Endothelial cell (in vitro differentiated cells): ENCODE measurements at places on chromosomes 12 and 14. TPM values are rescaled to one million over a fixed set of nuclear protein-coding genes. Genes with fewer than 3 reads are reported as not detected.

DNA sequence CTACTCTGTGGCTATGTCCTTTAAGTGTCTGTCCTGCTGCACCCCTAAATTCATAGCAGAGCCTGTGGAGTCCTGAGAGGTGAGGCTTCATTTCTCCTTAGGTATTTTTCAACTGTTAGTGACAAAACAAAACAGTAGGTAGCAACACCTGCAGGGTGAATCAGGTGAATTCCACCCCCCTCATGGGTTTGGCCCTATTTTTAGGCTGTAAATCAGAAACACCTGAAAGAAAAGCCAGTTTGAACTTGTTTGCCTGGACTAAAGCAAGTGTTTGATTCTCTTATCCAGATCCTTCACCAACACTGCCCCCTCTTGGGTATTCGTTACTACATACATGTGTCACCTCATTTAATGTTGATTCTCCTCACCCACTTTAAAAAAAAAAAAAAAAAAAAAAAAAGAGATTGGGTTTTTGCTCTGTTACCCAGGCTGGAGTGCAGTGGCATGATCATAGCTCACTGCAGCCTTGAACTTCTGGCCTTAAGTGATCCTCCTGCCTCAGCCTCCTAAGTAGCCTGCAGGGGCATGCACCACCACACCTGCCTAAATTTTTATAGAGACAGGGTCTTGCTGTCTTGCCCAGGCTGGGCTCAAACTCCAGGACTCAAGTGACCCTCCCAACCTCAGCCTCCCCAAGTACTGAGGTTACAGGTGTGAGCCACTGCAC lies 10.3 kb downstream of the TBPL2 start:
- DNase-seq = peak; percentile 19
- no peak overlapping the region for H3K4me3 ChIP-seq
- peaks cover 8% of the 10 kb centered on the region for H3K4me1 ChIP-seq

GRCh38 chr12:50188241-50188781 lies 21.1 kb upstream of the CERS5 start:
- H3K27ac ChIP-seq = no peak overlapping the region
- DNase-seq = no peak
- H3K36me3 ChIP-seq = no peaks in the 10 kb centered on the region

DNA sequence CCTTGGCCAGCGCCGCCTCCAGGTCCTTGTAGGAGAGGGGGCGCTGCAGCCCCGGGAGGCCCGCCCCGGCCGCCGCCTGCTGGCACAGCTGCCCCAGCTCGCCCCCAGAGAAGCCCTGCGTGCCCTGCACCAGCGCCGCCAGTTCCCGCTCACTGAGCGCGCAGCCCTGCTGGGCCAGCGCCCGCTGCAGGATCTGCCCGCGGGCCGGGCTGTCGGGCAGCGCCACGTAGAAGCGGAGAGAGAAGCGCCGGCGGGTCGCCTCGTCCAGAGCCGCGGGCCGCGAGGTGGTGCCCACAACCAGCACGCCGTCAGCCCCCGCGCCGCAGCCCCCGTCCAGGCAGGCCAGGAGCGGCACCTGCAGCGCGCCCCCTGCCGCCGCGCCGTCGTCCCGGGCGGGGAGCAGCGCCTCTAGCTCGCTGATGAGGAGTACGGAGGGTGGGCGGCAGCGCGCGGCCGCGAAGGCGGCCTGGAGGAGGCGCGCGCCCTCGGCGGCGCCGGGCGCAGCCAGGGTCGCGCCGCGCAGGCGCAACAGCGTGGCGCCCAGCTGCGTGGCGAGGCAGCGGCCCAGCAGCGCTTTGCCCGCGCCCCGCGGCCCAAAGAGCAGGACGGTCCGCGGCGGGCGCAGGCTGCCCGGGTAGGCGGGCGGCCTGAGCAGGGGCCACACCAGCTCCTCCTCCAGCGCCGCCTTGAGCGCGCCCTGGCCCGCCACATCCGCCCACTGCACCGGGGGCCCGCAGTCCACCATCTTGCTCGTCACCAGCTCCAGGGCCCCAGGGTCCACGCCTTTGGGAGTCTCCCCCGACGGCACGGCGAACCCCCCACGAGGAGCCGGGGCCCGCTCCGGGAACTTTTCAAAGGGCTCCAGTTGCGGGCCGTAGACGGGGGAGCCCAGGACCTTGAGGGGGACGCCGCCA lies 27.7 kb downstream of the FIGNL2 start:
- peaks cover 11% of the 10 kb centered on the region for H3K36me3 ChIP-seq
- no peak overlapping the region for H3K27ac ChIP-seq
- H3K4me1 ChIP-seq = peaks cover 3% of the 10 kb centered on the region
- DNase-seq = peak; percentile 72
- no peak overlapping the region for H3K4me3 ChIP-seq
- H3K27me3 ChIP-seq = peaks cover 32% of the 10 kb centered on the region

- H3K4me1 ChIP-seq = peaks cover 15% of the 10 kb centered on the region
- H3K4me3 ChIP-seq = peak overlapping the region; percentile 96
- H3K27me3 ChIP-seq = peaks cover 10% of the 10 kb centered on the region
- H3K36me3 ChIP-seq = no peaks in the 10 kb centered on the region
- no peak for DNase-seq
- H3K27ac ChIP-seq = peak overlapping the region; percentile 91
These were observed 839 bp downstream of the IFT43 start for GRCh38 chr14:75986439-75986765.

GRCh38 chr12:58938440-58938839 lies 18.1 kb upstream of the LRIG3 start:
- H3K4me3 ChIP-seq = no peak overlapping the region
- H3K36me3 ChIP-seq = no peaks in the 10 kb centered on the region
- no peak for DNase-seq

DNA sequence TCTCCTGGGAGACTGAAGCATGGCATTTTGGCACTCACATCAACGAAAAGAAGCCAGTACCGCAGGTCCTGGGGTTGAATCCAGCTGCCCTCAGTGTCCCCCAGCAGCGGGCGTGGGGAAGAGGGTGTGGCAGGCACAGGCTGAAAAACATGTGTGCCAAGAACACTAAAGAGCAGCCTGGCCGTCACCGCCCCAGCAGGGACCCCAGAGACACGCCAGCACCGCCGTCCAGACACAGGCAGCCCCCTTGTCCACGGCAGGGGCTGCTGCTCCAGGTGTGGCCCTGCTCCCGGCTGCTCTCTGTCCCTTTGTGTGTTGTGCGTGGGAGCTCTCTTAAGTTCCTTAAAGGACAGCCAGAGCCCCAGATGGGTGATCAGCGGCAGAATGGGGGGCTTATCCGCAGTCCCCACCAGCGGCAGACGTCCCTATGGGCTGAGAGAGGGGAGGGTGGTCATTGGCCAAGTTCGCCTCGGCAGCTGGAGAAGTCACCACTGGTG lies 556 bp downstream of the PHETA1 start:
- peaks cover 5% of the 10 kb centered on the region for H3K27me3 ChIP-seq
- DNase-seq = peak; percentile 15
- H3K36me3 ChIP-seq = peaks cover 25% of the 10 kb centered on the region
- H3K4me1 ChIP-seq = peaks cover 19% of the 10 kb centered on the region

DNA sequence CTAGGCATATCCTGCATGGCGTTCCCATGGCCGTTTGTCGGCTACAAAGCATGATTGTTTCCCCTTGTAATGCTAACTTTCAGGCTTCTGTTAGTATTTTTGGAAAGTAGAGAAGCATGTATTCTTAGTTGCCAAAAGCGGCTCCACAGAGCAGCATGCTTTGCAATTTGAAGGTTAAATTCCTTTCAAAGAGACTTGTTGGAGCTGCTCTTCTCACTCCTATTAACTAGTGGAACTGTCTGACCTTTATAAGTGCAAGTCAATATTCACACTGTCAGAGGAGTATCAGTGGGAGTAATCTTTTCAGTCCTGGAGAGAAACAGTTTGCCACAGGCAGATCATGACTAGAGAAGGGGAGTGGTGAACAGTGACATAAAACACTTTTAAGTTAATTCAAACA lies 656.1 kb upstream of the NOVA1 start:
- no peaks in the 10 kb centered on the region for H3K36me3 ChIP-seq
- no peaks in the 10 kb centered on the region for H3K27me3 ChIP-seq
- no peak for DNase-seq
- H3K27ac ChIP-seq = no peak overlapping the region

GRCh38 chr12:47269916-47270315 lies 190.2 kb upstream of the AMIGO2 start:
- no peak for DNase-seq
- no peaks in the 10 kb centered on the region for H3K36me3 ChIP-seq
- peaks cover 3% of the 10 kb centered on the region for H3K27me3 ChIP-seq
- H3K27ac ChIP-seq = no peak overlapping the region

KRT3 gene
- not detected for total RNA-seq

FAM216A gene
- 3.1 TPM for total RNA-seq
